ENCODE measurements at places on chromosomes 2 and 18.

DNA sequence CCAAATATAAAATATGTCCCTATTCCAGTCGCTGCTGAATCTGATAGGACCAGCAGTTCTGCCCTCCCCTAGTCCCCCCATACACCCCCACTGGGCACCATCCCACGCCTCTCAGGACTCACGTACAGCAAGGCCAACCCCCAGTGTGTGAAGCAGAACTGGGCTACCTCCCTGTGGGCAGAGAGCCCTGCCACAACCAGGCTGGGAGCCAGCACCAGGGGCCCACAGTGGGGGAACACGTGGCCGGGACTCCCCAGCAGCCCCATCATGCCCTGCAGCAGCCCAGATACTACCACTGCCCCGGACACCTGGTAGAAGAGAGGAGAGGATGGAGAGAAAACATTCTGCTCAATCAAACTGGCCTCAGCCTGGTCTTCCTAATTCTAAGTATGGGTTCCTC lies 1.3 kb downstream of the SLC23A3 start:
- DNase-seq: no peak

- peak; percentile 94 for DNase-seq
Observed at GRCh38 chr18:44733069-44733753, 52.5 kb downstream of the SETBP1 start.

DNA sequence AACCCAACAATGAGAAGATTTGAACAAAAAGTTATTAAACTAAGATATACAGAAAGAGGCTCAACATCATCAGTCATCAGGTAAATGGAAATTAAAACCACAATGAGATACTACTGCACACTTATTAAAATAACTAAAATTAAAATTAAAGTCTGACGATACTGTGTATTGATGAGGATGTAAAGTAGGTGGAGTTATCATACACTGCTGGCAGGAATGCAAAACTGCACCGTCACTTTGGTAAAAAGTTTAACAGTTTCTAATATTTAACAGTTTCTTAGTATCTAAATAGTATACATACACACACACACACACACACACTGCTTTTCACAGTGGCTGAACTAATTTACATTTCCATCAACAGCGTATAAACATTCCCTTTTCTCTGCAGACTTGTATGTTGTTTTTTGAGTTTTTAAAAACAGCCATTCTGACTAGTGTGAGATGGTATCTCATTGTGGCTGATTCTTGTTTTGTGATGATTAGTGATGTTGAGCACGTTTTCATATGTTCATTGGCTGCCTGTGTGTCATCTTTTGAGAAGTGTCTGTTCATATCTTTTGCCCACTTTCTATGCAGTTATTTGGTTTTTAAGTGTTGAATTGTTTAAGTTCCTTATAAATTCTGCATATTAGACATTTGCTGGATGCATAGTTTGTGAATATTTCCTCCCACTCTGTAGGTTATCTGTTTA lies 726.9 kb upstream of the CHAC2 start:
- no peak for DNase-seq

DNA sequence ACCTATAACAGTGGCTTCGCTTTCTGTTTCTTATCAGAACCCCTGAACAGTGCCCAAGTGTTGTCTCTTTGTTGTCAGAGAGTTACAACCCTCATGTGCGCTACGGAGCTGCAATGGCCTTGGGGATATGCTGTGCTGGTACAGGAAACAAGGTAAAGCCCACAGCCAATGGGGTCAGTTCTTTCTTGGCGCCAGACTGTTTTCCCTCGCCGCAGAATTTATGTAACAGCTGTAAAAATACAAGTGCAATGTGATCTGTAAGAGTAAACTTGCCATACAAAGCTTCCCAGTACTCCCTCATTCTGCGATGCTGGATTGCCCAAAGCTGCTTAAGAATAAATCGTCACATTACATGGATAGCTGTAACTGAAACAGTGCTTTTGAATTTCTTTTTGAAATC lies 13.9 kb upstream of the HTR2B start:
- no peak for DNase-seq

DNA sequence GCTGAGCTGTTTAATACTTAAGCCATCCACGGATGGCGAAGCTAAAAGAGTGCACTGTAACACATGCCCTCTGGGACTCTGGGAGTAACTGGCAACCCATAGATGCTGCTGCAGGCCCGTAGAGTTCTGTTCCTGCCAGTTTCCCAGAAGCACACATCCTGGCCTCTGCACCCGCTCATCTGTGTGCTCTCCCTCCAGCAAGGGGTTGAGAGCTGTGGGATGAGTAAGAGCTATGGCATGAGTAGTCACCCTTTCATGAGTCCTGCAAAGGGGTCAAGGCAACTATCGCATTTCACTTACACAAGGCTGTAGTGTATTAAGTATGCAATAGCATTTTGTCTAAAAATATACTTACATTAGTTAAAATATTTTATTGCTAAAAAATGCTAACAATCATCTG lies 1341.8 kb upstream of the NXPH2 start:
- peak; percentile 38 for DNase-seq

GRCh38 chr2:152078662-152079061 lies 20.2 kb downstream of the CACNB4 start:
- DNase-seq: no peak

DNA sequence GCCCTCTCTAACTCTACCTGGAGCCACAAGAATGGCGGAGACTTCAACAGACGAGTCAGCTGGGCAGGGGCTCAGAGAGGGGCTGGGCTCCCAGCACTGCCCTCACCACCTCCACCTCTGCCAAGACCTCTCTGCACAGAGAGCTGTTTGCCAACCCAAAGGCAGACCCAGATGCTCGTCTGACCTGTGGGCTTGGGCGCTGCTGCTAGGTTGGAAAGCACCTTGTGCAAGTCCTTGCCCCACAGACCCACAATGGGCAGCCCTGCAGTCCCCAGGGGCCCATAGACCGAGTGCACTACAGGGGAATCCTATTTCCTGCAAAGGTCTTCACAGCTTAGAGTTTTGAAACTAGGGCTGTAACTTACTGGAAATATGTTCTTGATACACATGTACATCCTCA lies 13.3 kb downstream of the ACKR3 start:
- DNase-seq: no peak

- DNase-seq: no peak
Observed at GRCh38 chr2:168025487-168026202, 221.8 kb downstream of the STK39 start.

- DNase-seq: no peak
Observed at GRCh38 chr2:28638102-28638501, 113.5 kb upstream of the PPP1CB start.

- DNase-seq: peak; percentile 48
Observed at GRCh38 chr2:42906557-42907411, 114.4 kb upstream of the HAAO start.

DNA sequence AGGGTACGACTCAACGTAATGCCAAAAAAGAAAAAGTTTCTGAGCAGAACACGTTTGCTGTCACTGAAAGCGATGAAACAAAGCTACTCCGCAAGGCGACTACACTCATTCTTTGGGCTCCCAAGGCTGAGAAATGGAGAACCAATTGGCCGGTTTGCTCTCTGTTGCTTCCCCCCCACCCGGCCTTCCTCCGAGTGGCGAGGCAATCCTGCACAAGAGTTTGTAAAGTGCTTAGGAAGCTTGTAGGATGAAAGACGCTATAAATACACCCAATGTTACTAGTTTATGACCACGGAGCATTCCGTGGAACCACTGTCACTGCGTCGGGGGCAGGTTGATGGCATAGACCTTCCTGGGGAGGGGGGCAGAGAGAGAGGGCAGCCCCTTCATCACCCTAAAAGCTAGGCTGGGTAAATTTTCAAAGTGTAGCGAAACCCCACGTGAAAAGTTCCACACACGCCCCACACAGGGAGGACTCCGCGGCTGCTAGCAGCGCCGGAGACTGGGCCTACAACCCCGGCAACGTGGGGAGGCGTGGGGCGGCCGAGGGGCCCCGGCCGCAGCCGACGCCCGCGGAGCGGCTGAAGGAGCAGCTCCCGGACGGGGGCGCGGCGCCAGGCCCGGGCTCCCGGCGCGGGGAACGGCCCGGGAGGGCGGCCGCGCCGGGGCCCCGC lies 915 bp downstream of the CUL3 start:
- DNase-seq: peak; percentile 20

GRCh38 chr2:7866104-7866503 lies 815.8 kb upstream of the ID2 start:
- DNase-seq: no peak

DNA sequence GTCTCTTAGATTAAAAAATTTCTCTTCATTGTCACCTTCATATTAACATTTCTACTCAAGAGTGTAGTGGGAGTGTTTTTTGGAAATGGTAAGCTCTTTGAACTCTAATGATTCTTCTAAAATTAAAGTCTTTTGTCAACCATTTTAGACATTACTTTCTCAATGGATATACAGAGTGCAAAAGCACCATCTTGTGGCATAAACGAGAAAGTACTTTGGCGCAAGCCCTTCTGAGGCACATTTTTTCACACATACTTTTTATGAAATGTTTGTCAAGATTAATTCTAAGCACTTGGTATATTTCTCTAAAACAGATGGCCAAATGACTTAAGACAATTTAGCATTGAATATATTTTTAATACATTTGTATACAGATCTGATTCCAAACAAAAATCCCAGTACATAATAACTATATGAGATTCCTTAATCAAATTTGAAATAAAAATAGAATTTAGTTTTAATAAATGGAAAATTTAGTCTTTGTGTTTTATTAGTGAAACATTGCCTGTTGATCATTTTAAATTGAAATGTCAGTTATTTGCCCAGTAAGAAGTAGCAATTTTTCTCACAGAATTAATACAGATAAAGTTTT lies 63.3 kb upstream of the GALNT5 start:
- DNase-seq: peak; percentile 68

GRCh38 chr18:22848615-22849014 lies 84.5 kb upstream of the RBBP8 start:
- DNase-seq: peak; percentile 85

- DNase-seq: no peak
Observed at GRCh38 chr2:148670773-148671172, 26.2 kb downstream of the EPC2 start.

GRCh38 chr2:168632709-168633121 lies 169.7 kb upstream of the NOSTRIN start:
- DNase-seq: peak; percentile 54

- DNase-seq: peak; percentile 59
Observed at GRCh38 chr2:229141424-229142025, 129.6 kb downstream of the PID1 start.

All from fibroblast of skin of abdomen (primary cell).